ENCODE measurements at places on chromosomes 1 and 21.

DNA sequence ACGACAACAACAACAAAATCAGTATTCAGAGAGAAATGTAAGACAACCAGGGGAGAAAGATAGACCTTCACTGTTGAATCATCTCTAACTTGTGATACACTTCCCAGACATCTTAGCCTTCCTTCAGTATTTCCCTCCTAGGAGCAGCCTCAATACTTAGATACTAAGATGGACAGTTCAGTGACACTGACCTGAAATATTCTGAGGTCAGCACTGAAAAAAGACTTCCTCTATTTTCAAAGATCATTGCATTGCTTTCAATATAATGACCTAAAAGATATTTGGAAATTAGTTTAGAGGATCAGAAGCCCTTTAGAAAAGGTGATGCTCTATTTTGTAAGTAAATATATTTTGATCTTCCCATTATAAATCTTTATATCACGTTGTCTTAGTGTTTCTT is 101.0 kb downstream of the MRPL39 start:
- no peak for DNase-seq

GRCh38 chr1:157196245-157196543 is 58.0 kb upstream of the ETV3 start:
- no peak for DNase-seq

DNA sequence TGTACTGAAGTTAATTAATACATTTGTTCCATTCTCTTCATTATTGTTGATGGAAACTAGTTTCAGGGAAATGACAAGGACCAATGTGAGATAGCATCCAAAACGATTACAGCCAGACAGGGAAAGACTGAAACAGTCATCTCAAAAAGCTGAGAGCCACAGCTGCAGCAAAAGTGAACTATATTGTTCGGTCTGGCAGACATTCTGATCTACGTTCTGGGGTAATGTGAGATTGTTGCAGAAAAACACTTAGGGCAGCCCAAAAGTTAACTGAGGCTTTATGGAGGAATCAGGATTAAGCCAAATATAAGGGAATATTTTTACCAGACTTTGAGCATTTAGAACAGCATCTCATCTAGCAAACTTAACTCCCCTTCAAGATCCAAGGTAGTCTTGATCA is 112.9 kb downstream of the LRRC40 start:
- no peak for DNase-seq

GRCh38 chr1:104378414-104378813 is 628.7 kb downstream of the AMY1C start:
- no peak for DNase-seq

DNA sequence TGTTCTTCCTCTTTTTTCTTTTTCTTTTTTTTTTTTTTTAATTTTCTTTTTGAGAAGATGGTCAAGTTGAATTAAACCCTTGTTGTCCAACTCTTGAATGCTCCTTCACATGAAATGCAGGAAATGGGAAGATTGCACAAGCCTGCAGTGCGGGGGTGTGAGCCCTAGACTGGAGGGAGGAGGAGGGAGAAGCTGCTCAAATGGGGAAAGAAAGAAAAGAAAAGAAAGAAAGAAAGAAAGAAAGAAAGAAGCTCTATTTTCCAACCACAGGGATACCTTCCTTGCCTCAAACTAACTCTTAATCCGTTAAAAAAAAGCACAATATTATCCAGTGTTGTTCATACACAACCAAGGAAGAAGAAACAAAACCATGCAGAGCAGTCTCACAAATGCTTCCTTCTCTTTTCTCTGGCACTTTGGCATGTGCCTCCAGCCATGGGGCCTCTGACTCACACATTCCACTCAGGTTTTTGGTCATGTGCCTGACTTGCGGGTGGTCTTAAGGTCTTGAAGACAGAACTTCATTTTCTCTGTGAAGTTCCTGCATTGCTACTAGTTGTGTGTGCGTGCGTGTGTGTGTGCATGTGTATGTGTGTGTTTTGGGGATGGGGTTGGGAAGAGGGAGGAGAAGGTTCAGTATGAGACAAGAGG is 276.1 kb downstream of the RPS6KC1 start:
- no peak for DNase-seq

GRCh38 chr1:43466403-43466802 is 12.7 kb upstream of the HYI start:
- DNase-seq, result no peak

DNA sequence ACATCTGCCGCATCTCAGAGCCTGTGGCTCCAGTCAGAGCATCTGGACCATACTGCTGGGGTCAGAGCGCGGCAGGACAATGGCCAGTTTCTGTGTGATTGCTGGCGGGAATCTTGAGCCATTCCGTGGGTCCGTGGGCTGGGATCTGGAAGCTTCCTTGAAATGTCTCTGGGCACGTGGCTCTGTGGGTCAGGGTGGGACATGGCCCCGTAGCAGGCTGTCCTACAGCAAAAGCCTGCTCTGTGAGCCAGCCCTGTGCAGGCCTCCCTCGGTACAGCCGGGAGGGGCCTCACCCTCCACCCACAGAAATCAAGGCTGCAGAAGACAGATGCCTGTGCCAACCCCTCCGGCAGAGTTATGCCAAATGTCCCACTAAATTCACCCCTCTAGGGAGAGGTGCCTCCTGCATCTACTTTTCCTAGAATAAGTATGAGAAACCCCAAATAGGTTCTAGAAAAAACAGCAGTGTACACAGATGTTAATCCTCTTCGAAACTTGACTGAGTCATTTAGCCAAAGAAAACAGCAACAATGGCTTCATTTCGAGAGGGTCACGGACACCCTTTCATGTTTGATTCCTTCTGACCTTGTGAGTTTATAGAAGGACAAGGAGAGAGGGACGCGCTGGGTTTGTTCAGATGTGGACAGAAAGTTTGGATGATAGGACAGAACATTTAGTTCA is 27.8 kb downstream of the COL18A1 start:
- DNase-seq, result no peak

DNA sequence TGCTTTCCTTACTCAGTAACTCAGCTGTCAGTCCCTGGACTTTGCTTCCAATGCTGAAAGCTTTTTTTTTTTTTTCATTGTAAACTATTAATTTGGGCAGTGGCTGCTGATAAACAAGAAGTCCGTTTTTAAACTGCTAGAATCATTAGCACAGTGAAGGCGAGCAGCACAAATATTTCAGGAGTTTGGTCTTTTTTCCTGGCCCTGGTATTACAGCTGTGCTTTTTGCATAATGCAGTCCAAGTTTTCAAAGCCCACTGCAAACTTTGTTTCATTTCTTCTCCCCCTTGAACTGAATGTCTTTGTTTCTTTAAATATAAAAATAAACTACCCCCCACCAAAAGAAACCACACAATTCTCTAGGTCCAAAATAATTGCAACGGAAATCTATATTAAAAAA is 6.6 kb downstream of the GLIS1 start:
- DNase-seq, result no peak

- DNase-seq, result no peak
These were observed 322.1 kb upstream of the TMPRSS15 start for GRCh38 chr21:18725653-18726052.

GRCh38 chr1:50285994-50286393 is 137.2 kb downstream of the DMRTA2 start:
- no peak for DNase-seq

DNA sequence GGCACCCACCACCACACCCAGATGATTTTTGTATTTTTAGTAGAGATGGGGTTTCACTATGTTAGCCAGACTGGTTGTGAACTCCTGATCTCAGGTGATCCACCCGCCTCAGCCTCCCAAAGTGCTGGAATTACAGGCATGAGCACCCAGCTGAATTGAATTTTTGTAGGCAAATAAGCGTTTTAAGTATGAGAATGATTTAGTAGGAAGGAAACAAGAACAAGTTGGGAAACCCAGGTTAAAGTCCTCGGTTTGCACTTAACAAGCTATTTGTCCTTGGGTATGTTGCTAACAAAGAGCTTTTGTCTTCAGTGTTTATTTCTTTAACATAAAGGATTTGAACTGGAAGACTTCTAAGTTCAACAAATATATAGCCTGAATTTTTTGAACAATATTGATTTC is 23.9 kb downstream of the BTF3L4 start:
- no peak for DNase-seq

DNA sequence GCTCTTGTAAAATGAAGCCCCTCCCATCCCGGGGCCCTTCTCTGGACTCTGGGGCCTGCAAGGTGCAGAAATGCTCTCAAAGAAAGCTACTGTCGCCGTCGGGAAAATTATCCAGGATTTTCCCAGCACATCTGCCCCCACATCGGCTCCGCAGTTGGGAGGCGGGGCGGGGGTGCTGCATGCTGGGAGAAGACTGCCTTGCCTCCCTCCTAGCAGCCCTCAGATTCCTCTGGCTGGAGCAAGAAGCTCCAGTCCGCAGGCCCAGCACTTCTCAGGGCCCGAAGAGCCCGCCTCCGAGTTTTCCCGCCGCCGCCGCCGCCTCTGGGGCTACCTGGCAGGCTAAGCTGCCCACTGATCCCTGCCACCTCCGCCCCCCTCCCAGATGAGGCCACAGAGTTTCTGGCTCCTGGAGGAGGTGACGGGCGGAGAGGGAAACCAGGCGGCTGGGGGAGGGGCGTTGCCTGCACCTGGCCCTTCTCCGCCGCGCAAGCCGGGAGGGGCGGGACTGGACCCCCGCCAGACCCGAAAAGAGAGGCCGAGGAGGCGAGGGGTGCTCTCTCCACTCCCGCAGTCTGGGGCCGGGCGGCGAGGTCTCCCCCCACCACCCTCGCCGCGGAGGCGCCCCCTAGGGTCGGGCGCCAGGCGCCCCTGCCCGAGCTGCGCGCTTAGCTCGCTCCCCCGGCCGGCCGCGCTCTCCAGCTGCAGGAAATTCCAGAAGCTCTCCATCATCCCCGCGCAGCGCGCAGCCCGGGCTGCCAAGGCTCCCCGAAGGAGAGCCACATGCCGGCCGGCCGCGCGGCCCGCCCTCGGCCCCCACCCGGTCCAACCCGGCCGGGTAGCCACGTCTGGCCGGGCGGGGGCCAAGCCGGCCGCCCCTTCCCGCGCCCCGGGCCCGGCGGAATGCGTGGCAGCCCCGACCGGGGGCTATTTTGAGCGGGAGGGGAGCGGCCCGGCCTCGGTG is 28.8 kb downstream of the AHDC1 start:
- DNase-seq, result no peak

DNA sequence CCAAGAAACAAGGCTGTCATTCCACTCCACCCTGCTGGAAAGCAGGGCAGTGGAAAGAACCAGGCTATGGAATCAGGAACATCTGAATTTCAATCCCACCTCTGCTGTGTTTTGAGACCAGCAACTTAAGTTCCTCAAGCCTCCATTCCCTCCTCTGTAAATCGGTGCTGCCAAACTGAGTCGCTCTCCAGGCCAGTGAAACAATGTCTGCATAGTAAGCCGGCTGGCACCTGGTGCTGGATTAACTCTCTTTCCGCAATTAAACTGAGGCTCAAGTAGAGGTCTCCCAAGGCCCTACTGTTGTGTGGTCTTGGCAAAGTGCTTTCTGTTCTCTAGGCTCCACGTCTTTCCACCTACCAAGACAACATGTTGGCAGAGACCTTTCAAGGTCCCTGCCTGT is 65.3 kb downstream of the SSBP3 start:
- no peak for DNase-seq

GRCh38 chr1:91172541-91172940 is 150.7 kb upstream of the ZNF644 start:
- no peak for DNase-seq

DNA sequence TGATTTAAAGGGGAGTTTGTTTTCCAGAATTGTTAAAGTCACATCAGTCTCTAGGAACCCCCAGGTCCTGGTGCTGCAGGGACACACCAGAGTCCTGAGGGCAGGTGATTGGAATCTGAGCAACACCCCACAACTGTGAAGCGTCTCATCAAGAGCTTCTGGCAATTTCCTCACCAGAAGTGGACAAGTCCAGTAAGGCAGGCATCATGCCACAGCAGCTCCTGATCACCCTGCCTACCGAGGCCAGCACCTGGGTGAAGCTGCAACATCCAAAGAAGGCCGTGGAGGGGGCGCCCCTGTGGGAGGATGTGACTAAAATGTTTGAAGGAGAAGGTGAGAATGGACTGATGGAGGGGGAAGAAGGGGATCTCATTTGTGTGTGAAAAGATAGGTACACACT is 2.1 kb downstream of the ZFP69 start:
- no peak for DNase-seq

DNA sequence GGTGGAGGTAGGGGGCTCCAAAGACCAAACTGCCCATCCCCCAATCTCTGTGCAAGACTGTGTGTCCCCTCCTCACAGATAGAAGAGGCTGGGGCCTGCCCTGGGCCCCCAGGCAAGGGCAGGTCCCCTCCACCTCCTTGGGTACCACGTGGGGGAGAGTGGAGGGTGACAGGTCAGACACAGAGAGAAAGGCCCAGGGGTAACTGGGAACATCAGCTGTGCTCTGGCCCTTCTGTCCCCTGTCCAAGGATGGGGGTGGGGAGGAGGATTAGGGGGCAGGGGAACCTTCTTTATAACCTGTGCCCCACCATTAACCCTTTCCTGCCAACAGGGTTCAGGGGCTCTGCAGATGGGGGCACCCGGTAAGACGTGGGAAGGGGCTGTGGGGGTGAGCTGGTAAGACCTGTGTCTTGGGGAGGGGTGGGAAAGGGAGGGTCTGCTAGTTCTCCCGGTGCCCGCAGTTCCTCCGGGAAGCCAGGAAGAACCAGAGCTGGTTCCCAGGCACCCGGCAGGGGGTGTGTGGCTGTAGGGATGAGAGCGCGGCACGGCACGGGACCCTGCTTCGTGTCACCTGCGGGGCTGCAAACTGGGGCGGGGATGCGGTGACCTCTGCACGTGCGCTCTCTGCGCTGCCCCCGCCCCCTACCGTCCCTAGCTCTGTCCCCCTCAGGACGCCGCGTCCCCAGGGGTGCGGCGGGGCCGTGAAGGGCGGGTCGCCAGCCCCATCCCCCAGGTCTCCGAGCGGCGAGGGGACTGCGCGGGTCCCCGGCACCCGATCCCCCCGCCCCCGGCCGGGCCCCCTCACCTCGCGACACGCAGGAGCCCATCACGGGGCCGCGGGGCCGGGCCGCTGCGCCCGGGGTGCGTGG is 601 bp downstream of the FAM131C start:
- no peak for DNase-seq

Data from activated T-cell treated with anti-CD3 and anti-CD28 coated beads for 48 hours (primary cell).